MG63 (cell line): ENCODE measurements at places on chromosomes 1 and 21.

- no peak for DNase-seq
These were observed 265.7 kb downstream of the COL11A1 start for GRCh38 chr1:102842606-102843005.

- DNase-seq: no peak
These were observed 8.9 kb downstream of the C1orf115 start for GRCh38 chr1:220699044-220699443.

DNA sequence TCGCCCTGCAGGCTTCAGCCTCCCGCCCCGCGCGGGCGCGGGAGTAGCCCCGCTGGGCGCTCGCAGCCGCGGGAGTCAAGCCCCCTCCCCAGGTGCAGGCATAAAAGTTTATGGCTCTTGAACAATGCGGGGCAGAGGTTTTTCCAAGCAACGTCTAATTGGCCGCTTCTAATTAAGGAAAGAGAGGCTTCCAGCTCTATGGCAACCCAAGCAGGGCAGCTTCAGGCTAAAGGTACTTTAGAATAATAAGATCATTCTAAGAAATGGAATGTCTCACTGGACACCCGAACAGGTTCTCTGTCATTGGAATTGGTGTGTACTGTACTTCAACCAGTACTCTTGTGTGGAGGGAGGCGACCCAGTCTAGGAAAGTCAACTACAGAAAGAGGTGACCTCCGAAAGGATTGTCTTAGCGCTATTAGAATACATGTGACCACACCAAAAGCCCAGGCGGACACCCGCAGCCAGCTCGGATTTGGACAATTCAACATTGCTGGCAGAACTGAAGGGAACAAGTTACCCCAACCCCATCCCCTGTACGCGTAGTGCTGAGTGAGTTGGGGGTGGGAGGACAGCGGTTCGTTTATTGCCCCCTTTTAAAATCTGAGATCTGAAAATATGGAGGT is 12.5 kb downstream of the NR5A2 start:
- DNase-seq: no peak

DNA sequence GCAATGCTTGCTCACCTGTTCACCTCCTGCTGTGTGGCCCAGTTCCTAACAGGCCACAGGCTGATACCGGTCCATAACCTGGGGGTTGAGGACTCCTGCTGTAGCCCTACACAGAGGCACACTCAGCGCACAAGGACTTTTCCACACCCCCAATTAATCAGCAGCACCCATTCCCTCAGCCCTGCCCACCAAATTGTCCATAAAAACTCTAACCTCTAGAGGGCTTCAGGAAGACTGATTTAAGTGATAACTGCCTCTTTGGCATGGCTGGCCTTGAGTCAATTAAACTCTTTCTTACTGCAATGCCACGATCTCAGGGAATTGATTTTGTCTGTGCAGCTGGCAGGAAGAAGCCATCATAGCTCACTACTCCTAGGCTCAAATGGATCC is 71.3 kb upstream of the MUTYH start:
- no peak for DNase-seq

- DNase-seq: no peak
These were observed 504.7 kb downstream of the NUF2 start for GRCh38 chr1:163826500-163826899.

GRCh38 chr1:100773444-100773843 is 53.9 kb downstream of the VCAM1 start:
- DNase-seq: no peak

DNA sequence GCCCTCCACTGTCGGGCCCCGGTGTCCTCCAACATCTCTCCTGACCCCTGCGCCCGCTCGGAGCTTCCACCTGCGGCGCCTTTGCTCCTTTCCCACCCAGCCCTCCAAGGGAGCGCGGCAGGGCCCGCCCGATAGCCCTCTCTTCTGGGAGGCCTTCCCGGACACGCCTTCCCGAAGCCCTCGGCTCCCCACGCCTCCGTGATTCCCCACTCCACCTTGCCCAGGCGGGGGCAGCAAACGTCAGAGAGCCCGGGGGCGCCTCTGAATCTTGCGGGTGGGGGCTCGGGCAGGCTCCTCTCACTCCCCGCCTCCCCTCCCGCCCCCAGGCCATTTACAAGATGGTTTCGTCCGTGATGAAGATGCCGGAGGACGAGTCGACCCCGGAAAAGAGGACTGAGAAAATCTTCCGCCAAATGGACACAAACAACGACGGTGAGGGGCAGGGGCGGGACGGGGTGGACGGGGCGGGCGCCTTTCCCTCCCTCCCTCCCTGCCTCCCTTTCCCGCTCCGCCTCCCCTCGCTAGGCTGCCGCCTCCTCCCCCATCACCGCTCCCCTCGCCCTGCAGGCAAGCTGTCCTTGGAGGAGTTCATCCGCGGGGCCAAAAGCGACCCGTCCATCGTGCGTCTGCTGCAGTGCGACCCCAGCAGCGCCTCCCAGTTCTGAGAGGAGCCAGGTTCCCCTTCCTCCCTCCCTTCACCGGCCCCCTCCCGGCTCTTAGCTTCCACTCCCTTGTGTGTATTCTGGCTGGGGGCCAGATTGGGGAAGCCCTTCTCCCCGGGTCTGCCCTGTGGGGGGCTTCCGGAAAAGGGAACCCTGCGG is 7.1 kb downstream of the HPCA start:
- DNase-seq: peak; percentile 28

DNA sequence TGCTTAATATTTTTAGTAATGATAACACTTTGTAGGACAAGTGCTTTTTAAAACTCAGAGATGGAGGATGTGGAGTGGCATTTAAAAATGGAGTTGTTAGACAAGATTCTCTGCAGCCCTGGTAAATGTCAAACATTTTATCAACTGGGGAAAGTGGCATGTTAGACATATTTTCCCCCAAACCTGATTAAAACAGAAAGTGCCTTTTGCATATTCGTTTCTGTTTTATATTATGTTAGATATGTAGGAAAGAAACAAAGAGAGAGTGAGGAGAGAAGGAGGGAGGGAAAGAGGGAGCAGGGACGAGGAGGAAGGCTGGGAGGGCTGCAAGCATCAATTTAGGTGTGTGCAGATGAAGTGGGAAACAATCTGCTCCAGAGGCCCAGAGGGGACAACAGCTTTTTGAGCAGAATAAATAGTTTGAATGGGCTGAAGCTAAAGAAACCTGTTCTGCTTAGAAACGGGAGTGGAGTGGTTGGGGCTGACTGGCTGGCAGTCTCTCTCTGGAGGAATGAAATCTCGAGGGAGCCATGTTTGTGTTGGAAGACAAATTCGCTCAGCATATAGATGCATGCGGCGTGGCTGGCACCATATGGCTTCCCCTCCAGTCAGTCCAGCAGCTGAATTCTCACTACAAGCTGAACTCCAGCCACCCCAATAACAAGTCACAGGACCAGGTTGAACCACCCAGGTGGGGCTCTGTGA is 502.2 kb downstream of the AJAP1 start:
- no peak for DNase-seq

- DNase-seq: no peak
These were observed 3.1 kb upstream of the DSCAM start for GRCh38 chr21:40850071-40850470.

DNA sequence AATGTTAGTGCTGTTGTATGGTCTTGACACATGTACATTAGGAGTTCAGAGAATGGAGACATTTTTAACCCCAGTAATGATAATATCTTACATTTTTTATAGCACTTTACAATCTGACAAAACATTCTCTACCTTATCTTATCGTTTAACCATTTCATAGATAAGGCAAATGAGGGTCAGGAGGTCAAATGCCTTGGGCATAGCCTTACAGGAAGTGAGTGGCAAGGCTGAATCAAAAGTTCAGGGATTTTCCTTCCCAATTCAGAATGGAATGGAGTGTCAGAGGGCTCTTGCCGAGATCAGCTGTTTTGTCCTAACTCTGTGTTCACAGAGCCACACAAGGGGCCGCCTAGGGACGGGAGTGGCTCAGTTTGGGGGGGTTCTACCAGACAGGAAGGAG is 57.6 kb upstream of the AK4 start:
- DNase-seq: no peak

DNA sequence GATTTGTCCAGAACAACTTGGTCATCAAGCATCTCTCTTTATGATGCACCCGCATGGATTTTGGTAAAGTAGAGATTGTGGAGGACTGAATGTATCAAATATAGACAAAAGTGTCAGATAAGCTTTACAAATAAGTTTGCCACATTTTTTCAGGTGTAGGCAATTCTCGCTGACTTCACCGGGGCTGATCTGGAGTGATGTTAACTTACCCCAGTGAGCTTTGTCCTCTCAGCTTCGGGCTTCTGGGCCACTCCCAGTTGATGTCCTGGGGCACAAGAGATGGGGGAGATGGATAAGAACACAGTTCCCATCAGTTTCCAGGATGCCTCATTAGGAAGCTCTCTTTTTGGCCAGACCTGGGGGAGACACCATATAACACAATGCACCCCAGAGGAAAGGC is 117.7 kb downstream of the ETS2 start:
- no peak for DNase-seq

DNA sequence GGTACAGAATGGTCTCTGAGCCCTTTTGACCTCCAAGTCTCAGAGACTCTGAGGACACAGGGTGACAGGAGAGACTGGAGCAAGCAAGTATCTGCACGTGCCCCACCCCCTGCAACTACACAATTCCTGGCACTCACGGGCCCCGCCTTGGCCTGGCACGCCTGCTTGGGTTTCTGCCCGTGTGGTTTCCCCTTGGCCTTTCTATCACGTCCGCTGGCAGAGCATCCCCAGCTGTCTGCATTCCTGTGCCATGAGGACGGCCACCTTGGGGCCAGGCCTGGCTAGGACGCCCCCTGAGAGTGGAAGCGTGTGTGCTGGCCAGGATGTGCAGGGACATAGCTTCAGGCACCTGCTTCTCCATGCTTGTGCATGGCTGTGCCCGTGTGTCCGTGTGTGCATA is 14.3 kb upstream of the EDN2 start:
- DNase-seq: peak; percentile 95

DNA sequence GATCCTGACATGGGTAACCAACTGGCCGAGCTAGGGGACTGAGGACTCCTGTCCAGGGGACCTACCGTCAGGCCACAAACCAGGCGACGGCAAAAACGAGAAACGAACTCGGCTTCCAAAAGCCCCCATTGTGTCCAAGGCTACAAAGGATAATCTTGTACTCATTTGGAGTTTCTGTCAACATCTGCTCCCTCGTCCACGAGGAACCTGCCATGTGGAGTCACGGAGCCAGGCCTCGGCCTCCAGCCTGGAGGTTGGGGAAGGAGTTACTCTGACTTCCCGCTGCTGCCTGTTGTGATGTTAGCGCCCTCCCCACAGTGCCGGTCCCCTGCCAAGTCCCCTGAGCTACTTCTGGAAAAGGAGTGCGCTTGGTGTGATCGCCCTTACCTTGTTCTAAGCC is 7.3 kb downstream of the KRTAP10-1 start:
- no peak for DNase-seq

- no peak for DNase-seq
These were observed 139.4 kb downstream of the EDEM3 start for GRCh38 chr1:184615301-184615700.

- peak; percentile 95 for DNase-seq
These were observed 107.5 kb downstream of the GDAP2 start for GRCh38 chr1:117821774-117822482.

- DNase-seq: no peak
These were observed 183.9 kb upstream of the SGIP1 start for GRCh38 chr1:66350001-66350547.

DNA sequence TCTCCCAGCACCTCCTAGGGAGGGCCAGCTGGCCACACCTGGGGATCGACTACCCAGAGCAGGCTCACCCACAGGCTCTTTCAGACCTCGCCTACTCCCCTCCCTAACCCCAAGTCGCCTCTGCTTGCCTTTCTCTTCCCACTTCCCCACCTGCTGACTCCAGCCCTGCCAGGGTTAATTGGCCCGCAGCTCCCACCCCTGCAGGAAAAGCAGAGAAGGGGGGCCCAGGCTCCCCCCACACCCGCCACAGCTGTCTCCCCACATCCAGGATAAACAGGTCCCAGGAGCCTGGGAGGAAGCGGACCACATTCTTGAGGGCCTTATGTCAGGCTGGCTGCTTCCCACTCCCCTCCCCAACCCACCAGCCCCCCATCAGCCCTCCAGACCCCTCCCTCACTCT is 45.0 kb downstream of the TAS1R2 start:
- no peak for DNase-seq

GRCh38 chr1:231507476-231508355 is 20.8 kb upstream of the TSNAX start:
- no peak for DNase-seq

DNA sequence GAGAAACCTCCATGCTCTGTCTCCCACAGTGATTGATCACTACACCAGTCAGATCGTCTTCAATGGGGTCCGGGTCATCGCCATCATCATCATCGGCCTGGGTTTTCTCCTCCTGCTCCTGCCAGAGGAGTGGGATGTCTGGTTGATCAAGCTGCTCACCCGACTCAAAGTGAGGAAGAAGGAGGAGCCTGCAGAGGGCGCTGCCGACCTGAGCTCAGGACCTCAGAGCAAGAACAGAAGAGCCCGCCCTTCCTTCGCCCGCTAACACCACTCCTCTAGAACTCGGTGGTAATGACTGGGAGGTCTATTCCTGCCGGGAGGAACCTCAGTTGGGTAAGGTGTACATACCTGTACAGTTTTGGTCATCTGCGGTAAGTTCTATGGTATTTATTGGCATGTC is 50.3 kb upstream of the COA6 start:
- peak; percentile 36 for DNase-seq

DNA sequence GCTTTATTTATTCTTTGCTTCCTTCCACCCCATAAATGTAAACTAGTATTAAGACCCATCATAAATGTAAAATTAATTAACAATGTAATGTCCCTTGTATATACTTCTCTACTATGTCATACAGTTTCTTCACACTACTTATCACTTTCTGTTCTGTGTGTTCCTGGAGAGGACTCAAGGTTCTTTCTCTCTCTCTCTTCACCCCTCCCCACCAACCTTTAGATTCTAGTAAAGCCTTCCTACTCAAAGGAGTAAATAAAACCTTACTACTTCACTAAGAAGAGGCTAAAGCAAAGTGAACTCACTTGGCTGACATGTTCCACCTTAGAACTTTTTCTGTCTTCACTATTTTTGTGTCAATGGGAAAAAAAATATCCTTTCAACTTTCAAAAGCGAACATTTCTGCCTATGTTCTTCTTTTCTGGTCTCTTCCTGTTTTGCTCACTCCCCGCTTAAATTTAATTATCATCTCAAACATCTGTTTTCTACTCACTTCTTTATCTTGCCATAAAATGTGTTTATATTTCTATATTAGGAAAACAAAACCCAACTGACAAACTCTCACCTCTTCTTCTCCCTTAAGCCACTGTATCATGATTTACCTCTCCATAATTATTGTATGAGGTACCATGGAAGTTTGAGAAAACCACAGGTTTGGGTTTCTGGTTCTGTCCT is 260.3 kb downstream of the DPYD start:
- DNase-seq: no peak

DNA sequence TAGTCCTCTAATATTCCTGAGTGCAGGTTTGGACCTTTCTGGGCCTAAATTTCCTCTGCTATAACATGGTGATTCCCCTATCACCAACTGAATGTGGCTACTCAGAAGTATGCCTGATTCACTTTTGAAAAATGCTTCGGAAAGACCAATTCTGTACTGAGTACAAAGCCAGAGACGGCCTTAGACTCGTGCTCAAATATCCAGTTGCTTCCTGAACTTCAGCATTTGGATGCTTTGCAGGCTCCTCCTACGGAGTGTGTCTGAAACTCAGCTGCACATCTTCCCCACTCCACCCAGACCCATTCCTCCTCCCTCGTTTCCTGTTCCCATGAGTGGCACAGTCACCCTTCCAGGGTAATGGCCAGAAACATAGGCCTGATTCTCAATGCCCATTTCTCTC is 98.4 kb upstream of the GADD45A start:
- DNase-seq: no peak
